ENCODE measurements at places on chromosomes 2 and 18. TPM values are rescaled to one million over a fixed set of nuclear protein-coding genes. Genes with fewer than 3 reads are reported as not detected.

The CNGA3 gene
- not detected for total RNA-seq

The LBX2 gene
- 28.5 TPM for total RNA-seq

The GRB14 gene
- total RNA-seq, result 6.0 TPM

The NYAP2 gene
- not detected for total RNA-seq

The TRAK2 gene
- 5.9 TPM for total RNA-seq

GRCh38 chr18:50956116-50956515 lies 11.7 kb upstream of the ELAC1 start:
- DNase-seq, result no peak

- no peak for DNase-seq
Observed at GRCh38 chr2:188430705-188431104, 139.0 kb downstream of the GULP1 start.

DNA sequence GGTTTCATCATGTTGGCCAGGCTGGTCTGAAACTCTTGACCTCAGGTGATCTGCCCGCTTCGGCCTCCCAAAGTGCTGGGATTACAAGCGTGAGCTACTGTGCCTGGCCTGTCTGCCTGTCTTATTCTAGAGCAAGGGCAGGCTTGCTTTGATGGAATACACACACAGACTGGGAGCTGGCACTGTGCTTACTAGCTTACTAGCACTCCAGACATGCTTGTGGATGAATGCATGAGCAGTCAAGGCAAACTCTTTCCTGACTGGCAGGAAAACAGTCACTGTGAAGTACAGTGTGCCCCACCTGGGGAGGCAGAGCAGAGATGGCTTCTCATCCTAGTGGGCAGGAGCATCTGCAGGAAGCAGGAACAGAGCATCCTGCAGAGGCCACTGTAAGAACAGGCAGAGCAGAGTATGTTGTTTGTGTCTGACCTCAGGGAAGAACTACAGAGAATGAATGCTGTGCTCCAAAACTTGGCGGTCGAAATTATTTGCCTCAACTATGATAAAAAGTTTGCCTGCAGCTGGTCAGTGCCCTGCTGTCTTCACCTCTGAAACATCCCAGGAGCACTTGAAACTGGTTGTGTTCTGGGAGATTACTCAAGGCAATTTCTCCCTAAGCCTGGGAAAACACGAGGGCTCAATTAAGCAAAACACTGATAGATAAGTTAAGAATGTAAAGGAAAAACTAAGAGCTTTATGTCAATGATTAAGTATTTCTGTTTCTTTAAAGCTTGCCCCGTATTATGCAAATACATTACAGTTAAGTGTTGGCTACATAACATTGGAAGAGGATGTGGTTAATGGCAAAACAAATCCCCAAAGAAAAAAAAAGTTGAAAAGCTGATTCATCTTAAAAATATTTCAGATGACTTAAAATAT lies 102.4 kb downstream of the VAPA start:
- peak; percentile 91 for DNase-seq

DNA sequence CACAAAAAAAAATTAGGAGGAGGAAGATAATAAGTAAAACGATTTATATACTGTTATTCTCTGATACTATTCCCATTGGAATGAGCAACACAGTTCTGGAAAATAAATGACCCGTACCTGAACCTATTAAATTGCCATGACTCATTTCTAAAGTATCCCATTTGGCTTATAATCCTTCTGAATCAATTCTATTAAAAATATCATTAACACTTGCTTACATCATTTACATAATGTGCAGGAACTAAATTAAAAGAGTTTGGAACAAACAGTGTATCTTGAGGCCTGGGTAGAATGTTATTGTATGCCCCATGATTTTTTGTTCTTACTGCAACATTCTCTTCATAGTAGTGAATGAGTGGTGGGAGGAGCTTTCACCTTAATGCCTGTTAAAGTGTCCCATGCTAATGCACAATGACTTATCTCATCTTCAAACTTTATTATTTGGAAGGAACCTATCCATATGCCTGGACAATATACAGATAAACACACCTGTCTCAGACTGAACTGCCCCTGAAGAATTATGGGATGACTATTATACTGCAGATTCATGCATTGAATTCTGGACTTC lies 549.9 kb upstream of the ACVR2A start:
- peak; percentile 57 for DNase-seq

- DNase-seq, result no peak
Observed at GRCh38 chr2:106990297-106990696, 104.3 kb upstream of the ST6GAL2 start.

DNA sequence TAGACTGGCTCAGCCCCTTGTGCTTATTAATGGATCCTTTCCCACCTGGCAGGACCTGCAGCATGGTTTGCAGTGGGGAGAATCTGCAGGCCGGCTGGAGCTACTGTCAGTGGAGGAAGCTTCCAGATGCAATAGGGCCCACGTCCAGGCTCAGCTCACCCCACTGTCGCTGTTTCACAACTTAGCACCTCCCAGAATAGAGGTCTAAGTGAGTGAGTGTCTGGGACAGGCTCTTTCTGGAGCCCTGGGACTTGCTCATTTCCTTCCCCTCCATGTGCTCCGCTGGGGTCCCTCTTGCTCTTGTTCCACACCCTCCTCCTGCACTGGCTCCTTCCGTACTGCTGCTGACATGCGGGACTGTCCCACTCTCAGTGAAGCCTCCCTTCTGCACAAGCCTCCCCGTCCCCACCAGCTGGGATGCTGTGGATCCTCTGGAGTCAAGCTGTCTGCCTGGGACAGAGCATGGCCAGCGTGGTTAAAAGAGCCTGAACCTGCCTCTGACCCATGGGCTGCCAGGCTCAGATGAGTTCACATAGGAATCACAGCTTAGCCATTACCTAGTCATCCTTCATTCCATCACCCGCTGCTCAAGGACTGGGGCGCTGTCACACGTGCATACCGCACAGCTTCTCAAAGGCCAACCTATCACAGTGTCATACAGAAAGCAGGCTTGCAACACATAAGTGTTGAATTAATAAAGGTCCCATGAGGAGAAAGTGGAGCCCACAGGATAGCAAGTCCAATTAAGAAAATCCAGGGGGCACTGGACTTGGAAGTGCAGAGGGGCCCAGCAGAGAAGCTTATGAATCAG lies 135.9 kb downstream of the ACKR3 start:
- no peak for DNase-seq

- peak; percentile 49 for DNase-seq
Observed at GRCh38 chr2:98601532-98602132, 6.7 kb downstream of the COA5 start.

GRCh38 chr2:53407363-53408080 lies 360.1 kb upstream of the CHAC2 start:
- DNase-seq, result no peak

- no peak for DNase-seq
Observed at GRCh38 chr2:9020267-9020666, 16.8 kb upstream of the MBOAT2 start.

All from Caki2 (cell line).